ENCODE measurements at places on chromosomes 5 and 9.

- peak; percentile 3 for DNase-seq
These were observed 103.2 kb upstream of the VCAN start for GRCh38 chr5:83368319-83368718.

DNA sequence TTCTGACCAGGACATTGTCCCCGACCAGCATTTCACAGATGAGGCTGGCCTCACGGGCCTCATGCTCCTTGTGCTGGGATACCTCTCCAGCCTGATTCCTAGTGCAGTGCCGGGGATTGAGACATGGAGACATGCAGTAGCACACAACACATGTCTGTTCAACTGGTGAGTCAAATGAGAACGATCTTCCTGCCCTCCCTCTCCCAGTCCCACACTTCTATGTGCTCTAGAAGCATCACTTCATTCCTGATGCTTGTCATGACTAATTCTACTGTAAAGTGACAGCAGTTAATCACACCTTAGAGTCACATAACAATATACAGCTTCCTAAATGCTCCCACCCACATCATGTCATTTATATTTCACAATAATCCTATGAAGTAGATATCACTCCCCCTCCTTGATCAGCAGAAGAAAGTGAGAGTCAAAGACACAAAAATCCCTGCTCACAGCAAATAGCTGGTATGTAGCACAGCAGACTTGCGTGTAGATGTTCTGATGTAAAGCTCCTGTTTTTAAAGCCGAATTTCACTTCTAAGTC lies 101.8 kb downstream of the CCDC192 start:
- DNase-seq = no peak

DNA sequence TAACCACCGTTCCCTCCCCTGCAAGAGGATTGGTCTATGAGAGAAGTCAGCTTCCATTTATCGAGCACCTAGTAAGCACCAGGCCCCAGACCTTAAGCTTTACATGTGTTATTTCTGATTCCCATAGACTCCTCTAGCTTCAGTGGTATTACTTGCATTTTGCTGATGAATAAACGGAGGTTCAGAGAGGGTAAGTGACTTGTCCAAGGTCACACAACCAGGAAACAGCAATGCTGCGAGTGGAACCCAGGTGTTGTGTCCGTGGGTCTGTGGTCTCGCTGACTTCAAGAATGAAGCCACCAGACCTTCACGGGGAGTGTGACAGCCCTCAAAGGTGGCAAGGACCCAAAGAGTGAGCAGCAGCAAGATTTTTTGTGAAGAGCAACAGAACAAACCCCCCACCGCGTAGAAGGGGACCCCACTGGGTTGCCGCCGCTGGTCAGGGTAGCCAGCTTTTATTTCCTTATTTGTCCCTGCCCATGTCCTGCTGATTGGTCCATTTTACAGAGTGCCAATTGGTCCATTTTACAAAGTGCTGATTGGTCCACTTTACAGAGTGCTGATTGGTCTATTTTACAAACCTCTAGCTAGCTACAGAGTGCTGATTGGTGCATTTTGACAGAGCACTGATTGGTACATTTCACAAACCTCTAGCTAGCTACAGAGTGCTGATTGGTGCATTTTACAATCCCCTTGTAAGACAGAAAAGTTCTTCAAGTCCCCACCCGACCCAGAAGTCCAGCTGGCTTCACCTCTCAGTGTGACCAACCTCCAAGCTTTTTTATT lies 29.1 kb upstream of the KCNIP1 start:
- DNase-seq = no peak

DNA sequence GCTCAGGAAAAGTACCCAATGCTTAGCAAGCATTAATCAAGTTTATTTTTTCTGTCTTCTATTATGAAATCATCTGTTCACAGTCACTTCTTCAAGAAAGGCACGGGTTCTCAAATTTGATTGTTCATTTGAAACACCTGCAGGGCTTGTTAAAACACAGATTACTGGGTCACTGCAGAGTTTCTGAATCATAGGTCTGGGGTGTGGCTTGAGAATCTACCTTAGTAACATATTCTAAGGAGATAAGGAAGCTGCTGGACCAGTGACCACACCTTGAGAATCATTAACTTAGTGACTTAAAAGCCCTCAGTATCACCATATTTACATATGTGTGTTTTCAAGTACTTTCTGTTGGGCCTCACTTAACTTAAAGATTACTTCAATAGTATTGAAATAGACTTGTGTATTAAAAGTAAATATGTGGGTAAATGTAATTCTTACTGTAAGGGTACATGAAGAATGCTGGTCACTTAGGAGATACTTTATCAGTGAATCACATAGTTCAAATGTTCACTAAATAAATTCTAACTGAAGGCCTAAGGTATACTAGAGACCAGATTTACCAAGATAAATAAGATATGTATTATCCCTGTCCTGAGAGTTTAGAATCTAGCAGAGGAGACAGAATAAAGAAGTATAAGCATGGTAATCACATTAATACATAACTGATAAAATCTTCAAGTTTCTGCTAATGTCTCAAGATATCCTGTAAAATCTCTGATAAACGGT lies 1342.1 kb upstream of the C9orf72 start:
- no peak for DNase-seq

DNA sequence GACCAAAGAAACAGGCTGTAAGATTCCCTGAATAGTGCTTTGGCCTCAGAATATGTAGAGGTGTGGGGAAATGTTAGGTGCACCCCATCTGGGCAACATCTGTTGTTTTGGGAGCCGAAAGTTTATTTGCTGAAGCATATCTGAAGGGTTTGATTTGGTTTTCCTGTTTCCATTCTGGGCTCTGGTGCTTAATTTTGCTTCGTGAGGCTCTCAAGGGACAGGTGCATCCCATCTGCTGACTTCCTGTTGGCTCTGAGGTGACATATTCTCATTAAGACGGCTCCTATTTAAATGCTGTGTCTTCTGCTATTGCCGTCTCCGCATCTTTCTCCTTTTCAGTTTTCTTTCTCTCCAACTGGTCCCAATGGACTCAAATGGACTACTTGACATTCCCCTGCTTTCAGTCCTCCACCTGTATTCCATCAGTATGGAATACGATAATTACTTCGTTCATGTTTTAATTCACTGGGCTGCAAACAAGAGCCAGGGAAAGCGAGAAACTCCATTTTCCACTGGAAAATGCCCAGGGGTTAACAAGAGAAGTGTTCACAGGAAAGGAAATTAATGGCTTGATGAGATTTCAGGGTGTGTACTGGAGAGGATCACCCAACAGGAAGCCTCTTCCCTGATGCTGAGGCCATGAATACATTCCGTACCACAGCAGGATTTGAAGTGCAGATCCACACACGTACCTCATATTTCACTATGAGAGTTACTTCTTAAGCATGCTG lies 104.0 kb downstream of the MTX3 start:
- DNase-seq = no peak

DNA sequence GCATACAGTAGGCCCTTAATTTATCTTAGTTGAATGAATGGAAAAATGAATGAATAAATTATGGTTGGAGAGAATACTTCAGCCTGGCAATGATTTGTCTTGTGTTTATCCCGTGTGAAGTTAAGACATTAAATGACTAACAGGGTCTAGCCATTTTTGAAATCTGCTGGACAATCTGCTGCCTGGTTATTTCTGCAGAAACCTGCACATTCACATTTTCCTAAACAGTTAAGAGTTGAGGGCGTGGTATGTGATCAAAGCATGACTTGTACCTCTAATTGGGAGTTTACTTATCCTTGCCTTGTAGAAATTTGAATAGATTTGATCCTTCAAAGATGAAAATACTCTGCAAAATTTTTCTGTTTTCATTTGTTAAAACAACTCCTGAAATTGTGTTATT lies 34.6 kb upstream of the NDFIP1 start:
- DNase-seq = no peak

DNA sequence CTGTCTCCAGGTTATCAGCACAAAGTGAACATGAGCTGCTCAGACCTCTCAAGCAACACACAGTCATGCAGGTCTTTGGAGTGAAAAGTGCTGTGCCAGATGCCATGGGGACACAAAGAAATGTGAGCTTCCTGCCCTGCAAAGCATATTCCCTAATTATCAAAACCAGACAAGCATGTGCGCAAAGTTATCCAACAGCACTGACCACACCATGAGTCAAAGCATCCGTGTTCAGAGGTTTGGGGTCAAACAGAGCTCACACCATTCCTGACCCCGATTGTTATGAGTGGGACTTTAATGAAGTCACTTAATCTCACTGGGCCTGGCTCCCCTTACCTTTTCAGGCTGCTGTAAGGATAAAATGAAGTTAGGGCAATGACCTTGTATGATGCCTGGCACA lies 138.5 kb downstream of the SLIT3 start:
- DNase-seq = no peak

DNA sequence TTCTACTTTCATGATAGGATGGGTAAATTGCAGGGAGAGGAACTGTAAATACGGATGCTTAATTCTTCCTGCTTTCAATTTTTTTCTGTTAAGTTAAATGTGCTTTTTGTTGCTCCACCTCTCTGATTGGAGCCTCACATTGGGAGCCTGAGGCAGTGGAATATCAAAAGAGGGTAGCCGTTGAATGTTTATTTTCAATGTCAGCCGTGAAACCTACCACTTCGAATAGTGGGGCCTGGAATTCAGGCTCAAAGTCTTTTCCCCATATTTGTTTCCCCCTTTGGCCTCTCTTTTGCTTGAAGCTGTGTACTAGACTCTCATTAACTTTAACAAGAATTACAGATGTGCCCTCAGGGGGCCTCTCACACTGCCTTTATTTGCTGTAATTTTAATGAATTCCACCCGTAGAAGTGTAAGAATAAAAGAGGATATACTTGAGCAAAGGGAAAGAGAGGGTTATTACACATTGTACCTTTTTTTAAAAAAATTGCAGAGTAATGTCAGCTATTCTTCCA lies 29.0 kb downstream of the PSAT1 start:
- DNase-seq = no peak

DNA sequence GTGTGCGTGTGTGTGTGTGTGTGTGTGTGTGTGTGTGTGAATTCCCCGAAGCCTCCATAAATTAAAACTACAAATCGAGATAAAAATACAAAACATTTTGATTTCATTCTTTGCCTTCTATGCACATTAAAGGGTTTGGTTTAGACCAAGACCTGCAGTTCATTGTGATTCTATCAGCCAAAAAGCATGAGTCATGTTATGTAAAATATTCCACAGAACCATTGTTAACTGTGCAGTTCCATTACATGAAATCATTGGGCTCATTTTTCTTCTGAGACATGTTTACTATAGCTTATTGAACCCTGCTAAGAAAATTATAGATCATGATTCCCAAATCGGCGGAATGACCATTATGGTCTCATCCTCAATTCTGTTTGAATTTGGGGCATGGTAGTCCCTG lies 11.7 kb downstream of the CAVIN4 start:
- no peak for DNase-seq

DNA sequence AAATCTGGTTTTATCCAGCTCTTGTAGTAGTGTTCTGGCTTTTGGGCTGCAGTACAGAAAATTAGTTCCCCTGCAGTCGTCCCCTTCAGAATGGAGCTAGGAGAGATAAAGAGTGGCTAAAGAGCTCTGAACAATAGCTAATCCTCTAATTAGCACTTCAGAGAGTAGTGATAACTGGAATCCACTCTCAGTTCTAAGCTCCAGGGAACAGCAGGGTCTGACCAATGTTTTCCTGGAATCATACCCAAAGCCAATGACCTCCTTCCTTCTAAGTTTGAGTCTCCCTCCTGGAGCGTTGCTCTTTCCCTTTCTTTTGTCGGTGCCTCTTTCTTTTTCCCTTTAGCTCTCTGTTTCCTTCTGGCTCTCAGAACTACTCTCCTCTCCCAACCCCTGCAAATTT lies 47.4 kb downstream of the MFAP3 start:
- DNase-seq = no peak

DNA sequence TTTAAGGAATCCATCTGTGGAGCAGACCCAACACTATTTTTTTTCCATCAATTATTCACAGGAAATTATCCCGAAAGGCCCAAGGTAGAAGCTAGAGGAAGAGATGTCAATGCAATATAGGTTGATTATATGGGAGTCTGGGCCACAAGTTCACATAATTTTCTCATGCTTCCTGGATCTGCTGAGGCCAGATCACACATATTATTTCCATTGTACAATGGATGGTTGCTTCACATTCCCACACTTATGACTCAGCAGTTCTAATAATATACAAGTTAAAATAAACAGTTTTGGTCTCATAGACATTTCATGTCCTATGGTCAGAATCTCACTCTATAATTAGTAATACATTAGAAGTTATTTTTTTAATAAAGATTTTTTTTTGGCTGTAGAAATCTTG lies 66.0 kb upstream of the PTPRD start:
- DNase-seq = no peak

GRCh38 chr5:136506131-136506530 lies 140.8 kb upstream of the TRPC7 start:
- no peak for DNase-seq

DNA sequence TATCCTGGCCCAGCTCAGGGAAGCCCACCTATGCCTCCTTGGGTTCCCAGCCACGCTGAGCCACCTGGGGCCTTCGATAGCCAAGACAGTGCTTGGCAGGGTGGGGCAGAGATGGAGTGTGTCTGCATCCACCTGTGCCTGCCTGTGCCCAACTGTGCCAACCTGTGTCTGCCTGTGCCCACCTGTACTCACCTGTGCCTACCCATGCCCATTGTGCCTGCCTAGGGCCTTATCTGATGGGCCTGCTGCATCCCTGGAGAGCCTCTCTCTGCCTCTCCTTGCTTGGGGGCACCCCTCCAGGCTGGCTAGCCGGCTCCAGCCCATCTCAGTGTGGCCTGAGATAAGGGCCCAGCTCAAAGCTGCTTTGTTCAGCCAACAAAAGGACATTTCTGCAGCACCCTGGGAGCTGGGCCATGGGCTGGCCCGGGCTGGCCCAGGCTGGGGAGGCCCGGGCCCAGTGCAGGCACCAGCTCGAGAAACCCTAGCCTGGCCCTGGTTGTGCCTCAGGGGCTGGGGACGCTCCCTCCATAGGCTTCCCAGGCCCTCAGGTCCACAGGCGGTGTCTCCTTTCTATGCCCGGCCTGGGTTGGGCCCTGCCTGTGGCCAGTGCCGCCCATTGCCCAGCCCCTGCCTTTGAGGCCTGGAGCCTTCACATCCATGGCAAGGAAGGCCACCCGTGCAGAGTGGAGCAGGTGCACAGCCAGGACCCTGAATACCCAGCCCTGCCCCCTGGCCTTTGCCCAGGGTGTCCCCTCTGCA lies 37.3 kb upstream of the NOTCH1 start:
- DNase-seq = no peak

GRCh38 chr5:181170237-181170825 lies 22.9 kb downstream of the OR2V2 start:
- DNase-seq = no peak

GRCh38 chr5:4762316-4762715 lies 377.8 kb upstream of the ADAMTS16 start:
- DNase-seq = no peak

All from T-cell (primary cell).